ENCODE measurements at places on chromosomes 7 and 10.
A peak's percentile ranks its signal among the peaks of the same experiment; 100 is the strongest.

DNA sequence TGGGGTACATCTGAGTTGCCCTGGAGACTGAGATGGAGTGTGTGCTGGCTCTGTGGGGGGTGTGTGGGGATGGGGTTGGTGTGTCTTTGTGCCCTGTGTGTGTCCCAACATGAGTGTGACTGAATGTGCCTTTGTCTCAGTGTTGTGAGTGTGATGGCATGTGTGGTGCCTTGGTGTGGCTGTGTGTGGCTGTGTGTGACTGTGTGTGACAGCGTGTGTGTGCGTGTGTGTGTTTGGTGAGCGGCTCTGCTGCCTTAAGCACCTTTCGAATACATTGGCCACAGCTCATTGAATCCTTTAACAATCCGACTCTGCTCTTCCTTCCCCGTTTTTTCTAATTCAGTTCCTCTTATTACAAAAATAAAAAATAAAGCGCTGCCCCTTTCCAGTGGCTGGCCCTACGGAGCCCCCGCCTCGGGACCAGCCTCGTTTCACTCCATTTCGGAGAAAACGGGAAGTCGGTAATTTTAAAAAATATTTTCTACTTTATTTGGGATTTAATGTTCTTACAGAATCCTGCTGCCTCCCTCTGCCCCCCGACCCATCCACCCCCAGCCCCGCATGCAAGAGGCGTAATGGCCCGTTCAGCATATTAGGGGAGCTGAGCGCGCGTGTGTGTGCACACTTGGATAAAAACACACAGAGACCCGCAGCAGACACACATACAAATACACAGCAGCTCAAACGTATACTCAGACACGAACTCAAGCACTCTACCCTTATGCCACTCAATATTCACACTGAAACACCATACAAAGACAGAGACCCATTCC lies 35.5 kb downstream of the HIF1AN start:
- no peak for DNase-seq

GRCh38 chr7:22932896-22933295 lies 81.0 kb downstream of the HYCC1 start:
- no peak for DNase-seq

- no peak for DNase-seq
Measured at GRCh38 chr10:36324831-36325230, 682.7 kb upstream of the FZD8 start.

DNA sequence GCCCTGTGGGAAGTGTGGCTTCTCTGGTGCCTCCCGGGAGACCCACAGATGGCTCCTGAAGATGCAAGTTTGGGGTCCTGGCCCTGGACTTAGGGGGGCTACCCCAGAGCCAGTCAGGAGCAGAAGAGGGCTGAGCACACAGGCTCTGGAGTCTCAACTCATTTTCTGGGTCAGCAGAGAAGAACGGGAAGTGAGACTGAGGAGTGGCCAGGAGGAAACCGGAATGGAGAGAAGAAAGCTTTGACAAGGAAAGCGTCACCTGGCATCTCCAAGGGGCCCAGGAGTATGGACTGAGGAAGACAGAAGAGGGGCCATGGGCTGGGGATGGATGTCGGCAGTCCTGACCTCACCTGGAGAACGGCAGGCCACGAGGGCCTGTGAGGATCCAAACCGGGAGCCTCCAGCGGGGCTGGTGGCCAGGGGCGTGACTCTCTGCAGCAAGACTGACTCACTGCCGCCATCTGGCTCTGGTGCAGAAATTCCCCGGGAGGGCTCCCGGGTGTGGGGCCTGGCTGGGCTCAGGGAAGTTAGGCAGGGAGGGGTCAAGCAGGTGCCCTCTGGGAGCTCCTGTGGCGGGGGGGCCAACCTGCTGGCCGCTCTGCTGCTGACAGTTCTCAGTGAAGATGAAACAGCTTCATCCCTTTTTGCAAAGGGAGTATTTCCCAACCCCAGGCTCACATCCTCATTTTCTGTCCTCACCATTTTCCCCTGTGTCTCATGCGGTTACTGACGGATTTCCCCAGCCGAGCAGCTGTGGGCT lies 23.6 kb downstream of the DAGLB start:
- DNase-seq: peak; percentile 87

GRCh38 chr7:30750683-30751650 lies 968 bp upstream of the INMT start:
- DNase-seq: no peak

GRCh38 chr7:44735403-44736165 lies 13.1 kb upstream of the ZMIZ2 start:
- peak; percentile 10 for DNase-seq

DNA sequence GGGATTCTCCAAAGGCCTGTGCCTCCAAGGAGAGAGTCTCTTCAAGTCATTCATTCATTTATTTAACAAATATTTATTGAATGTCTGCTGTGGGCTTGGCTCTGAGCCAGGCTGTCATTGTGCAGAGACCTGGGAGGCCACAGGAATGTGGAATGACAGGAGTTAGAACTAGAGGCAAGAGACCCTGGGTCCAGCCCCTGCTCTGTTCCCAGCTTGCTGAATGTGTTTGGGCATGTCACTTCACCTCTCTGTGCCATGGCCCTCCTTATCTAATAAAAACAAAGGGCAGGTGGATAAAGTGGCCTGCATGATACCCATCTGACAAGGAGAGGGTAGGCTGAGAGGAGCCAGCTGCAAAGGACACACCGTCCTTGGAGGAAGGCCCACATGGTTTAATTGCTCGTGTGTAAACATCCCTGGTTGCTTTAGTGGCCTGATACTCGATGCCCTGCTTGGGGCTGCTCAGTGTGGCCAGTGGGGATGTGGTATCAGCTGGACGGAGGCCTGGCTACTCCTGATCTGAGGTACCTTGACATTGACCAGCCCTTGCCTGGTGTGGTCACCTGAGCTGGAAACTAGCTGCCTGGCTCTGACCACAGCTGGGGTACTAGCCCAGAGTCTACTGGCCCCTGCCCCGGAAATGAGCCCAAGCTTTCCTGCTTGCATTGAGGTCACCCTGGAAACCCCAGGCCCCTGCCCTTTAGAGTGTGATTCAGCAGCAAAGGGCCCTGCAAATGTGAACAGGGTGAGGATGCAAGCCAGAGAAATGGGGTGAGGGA lies 116.2 kb downstream of the CDH23 start:
- peak; percentile 58 for DNase-seq

DNA sequence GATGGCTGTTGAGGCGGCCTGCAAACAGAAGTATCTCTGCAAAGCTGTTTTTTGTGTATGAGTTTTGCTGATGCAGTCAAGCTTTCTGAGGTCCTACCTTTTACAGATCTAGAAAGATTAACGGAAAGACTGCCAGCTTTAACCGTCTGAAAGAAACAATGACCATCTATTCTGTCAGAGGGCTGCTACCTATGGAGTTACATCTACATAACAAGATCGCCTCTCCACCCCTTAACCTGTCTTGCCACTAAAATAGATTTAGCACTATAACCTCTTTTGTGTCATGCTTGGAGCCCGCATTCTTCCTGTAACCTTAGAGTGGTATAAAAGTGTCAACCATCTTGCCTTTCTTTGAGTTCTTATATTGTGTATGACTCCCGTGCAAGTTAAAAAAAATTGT lies 291.2 kb downstream of the POM121L12 start:
- DNase-seq: no peak

- DNase-seq: no peak
Measured at GRCh38 chr10:14243221-14243620, 87.5 kb downstream of the FRMD4A start.

DNA sequence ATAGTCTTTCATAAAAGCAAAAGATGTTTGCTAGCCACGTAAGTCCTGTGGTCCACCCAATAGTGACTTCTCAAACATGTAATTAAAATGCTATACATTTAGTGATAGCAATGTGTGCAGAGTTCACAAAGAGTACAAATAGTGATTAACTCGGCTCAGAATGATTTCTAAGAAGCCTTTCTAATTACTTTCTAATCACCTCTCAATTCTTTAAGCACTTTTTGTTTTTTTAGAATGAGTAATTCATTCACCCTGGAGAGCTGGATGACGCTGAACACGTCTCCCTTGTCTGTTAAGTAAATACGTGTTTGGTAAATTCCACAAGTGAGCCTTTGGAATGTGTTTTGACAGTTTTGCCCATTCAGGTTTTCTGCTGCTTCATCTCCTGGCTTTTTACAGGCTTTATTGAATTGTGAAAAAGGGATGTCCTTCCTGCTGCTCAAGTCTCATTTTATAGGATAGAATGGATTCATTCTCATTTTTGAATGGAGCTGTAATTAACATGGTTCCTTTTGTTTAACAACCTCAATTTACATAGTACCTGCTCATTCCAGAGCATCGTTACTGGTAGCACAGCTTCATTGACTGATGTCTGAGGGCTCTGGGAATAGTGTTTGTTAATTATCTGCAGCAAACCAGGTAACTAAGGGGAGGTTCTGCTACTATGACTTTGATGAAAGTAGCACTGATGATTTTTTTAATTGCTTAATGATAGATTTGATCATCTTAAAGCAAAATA lies 212.1 kb downstream of the VTI1A start:
- no peak for DNase-seq

DNA sequence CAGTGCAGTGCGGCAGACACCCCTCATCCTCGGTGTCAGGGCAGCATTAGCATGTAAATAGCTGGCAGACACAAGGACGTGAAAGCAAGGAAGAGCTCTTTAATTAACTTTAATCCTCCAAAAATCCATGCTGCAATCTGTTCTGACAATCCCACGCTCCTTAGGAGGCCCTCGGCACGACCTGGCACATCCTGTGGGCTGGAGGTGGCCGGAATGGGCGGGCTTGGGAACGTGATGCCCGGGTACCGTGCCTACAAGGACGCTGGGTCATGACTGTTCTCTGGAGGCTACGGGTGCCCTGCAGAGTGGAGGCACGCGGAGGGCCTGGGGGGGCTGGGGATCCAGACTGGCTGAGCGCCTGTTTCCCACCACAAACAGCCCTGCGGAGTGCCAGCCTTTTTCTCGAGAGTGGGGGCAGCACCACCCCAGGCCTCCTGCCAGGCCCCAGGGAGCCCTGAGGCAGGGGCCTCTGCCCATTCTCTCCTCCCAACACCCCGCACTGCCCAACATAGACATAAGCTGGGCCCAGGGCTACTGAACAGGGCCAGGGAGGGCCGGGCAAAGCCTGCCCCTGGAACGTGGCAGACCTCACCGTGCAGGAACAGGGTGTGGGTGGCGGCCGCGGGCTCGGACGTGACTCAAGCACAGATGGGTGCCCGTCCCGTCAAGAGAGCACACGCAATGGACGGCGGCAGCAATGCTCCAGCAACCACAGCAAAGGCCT lies 189.3 kb downstream of the MAD1L1 start:
- DNase-seq: peak; percentile 79

GRCh38 chr10:132333386-132333785 lies 1.4 kb downstream of the LRRC27 start:
- no peak for DNase-seq

- no peak for DNase-seq
Measured at GRCh38 chr7:131285556-131285955, 42.1 kb upstream of the MKLN1 start.

DNA sequence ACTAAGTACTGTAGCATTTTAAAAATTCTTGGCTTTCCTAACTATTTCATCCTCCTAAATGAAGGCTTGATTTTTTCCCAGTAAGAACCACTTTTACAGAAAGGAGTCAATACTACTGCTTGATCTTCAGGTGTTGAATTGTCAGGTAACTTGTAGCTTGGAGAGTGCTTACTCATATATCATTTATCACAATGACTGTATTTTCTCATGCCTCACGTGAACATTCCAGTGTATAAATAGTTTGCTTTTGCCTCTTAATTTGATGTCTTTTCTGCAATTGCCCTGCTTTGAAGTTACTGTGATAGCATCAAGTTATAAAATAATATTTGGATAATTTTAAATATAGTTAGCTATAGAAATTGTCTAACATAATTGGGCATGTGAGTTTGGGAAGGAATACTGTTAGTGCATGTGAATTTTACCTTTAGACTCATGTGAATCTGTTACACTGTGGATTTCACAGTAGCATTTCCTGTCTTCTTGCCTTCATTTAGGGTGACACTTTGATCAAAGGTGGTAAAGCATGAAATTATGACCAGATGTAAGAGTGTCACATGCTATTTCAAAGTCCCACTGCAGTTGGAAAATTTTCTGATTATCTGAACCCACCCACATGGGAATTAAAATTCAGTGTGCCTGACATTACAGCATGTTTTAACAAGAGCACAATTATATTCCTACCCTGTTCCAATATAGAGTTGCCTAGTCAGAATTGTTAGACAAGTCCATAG lies 962.8 kb downstream of the DNAJB9 start:
- no peak for DNase-seq

- no peak for DNase-seq
Measured at GRCh38 chr7:2171855-2172254, 60.9 kb downstream of the MAD1L1 start.

DNA sequence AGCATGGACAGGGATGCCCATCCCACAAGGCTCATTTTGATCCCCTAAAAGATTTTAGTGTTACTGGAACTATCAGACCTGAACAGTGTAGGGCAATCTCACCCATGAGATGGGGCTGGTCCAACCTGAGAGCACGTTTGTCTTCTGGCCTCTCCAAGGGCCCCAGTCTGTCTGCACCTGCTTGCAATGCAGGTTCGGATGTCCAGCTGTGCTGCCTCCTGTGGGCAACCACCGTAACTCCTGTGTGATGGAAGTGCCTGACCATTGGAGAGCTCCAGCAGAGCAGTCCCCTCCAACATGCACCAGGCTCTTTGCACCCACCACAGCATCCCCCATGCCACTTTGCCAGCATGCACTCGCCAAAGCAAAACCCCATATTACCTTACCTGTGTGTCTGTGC lies 290.1 kb upstream of the KCND2 start:
- no peak for DNase-seq

DNA sequence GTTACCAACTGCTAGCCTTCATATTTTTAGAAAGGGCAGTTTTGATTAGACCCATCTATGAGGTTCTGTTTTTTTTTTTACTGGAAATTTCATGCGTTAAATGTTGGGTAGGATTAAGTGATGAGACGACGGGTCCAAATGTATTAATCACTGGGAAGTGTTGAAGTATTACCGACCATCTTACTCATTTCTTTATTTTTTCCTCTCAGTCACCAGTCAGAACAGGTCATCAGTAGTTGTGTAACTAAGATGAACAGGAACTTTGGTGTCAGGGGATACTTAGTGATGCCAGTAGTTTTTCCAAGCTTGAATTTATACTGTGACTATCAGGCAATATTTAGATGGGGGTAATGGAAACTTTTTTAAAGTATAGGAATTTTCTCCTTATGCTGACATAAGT lies 14.2 kb downstream of the TFAM start:
- no peak for DNase-seq

DNA sequence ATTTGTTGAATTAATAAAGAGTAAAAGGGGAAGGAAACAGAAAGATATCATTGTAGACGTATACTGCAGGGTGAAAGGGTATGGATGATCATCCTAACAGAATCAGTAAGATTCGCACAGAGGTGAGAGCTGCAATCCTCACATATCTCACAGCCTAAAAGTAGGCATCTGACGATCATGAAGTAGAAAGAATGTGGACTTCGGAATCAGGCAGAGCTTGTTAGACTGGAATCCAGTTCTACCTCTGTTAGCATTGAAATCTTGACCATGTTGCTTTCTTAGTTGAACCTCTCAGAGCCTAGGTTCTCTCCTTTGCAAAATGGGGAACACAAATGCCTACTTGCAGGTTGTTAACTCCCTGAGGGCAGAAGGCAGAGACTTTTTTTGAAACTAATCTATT lies 320.0 kb upstream of the C7orf33 start:
- DNase-seq: no peak
